ENCODE measurements at places on chromosomes 6 and 20. TPM values are rescaled to one million over a fixed set of nuclear protein-coding genes. Genes with fewer than 3 reads are reported as not detected.

BPIFB4 gene
- not detected for total RNA-seq

KIAA0408 gene
- total RNA-seq: 0.98 TPM

SRSF12 gene
- total RNA-seq: 4.2 TPM

GRM1 gene
- 0.25 TPM for total RNA-seq

ZNF512B gene
- total RNA-seq: 8.3 TPM

PREX1 gene
- 3.9 TPM for total RNA-seq

VSTM2L gene
- 2.0 TPM for total RNA-seq

PKHD1 gene
- 2.2 TPM for total RNA-seq

MRPL18 gene
- total RNA-seq: 48.2 TPM

SALL4 gene
- total RNA-seq: 0.65 TPM

HLA-DOA gene
- total RNA-seq: under 0.01 TPM

CCN6 gene
- not detected for total RNA-seq

SNX21 gene
- total RNA-seq: 31.1 TPM

RTF2 gene
- total RNA-seq: 43.7 TPM

EPB41L1 gene
- total RNA-seq: 42.7 TPM

TMEM74B gene
- not detected for total RNA-seq

CPNE5 gene
- 0.13 TPM for total RNA-seq

CALHM5 gene
- 0.49 TPM for total RNA-seq

HAO1 gene
- total RNA-seq: not detected

ID4 gene
- total RNA-seq: 9.9 TPM

APOBEC2 gene
- total RNA-seq: not detected

HLA-DQB2 gene
- total RNA-seq: not detected

CFB gene
- total RNA-seq: 0.33 TPM

GUCA1A gene
- 0.49 TPM for total RNA-seq

MYB gene
- total RNA-seq: 1.5 TPM

GSTA2 gene
- total RNA-seq: not detected

EDN3 gene
- total RNA-seq: not detected

CFAP61 gene
- total RNA-seq: 0.25 TPM

DDX43 gene
- total RNA-seq: 0.16 TPM

UNC5CL gene
- 1.1 TPM for total RNA-seq

FNDC1 gene
- 0.38 TPM for total RNA-seq

NOX3 gene
- not detected for total RNA-seq

MBOAT1 gene
- total RNA-seq: 3.8 TPM

MLN gene
- not detected for total RNA-seq

TNNC2 gene
- total RNA-seq: not detected

SHLD1 gene
- total RNA-seq: 0.65 TPM

KCNK16 gene
- not detected for total RNA-seq

SCRT2 gene
- not detected for total RNA-seq

NHLRC1 gene
- total RNA-seq: 1.9 TPM

DLK2 gene
- 0.38 TPM for total RNA-seq

RIPPLY2 gene
- not detected for total RNA-seq

EEF1E1 gene
- 98.9 TPM for total RNA-seq

PPP1R3G gene
- 0.33 TPM for total RNA-seq

TREML4 gene
- not detected for total RNA-seq
